ENCODE measurements at places on chromosomes 13 and 19.
A peak's percentile ranks its signal among the peaks of the same experiment; 100 is the strongest.

DNA sequence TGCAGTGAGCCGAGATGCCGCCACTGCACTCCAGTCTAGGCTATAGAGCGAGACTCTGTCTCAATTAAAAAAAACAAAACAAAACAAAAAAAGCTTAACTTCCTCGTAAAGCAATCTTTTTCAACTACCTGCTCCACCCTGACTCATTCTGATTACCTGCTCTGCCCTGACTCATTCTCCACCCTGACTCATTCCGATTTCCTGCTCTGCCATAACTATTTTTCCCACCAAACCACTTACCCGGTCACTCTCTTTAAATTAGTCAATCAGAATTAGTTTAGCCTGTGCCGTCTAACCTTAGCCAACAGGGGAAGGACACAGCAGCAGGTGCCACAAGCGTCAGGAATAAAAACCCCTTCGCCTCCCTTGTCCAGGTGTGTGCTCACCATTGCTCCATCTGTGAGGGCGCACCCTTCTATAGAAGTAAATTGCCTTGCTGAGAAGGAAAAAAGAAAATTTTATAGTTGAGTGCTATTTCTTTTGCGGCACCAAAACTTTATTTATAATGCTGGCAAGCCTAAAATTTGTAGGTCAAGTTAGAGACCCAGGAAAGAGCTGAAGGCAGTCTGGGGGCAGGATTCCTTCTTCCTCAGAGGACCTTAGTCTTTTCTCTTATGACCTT, 1.7 kb upstream of the IFT88 start:
- peak; percentile 40 for DNase-seq

GRCh38 chr13:70391678-70392077, 283.4 kb upstream of the KLHL1 start:
- peak; percentile 67 for DNase-seq

GRCh38 chr19:39864118-39864517, 17.9 kb upstream of the FBL start:
- DNase-seq = no peak

- no peak for DNase-seq
These were observed 2.4 kb downstream of the ZNF85 start for GRCh38 chr19:20925481-20925880.

GRCh38 chr13:75660694-75661093, 24.6 kb downstream of the LMO7 start:
- DNase-seq = no peak

GRCh38 chr19:51480590-51480989, 2.3 kb downstream of the CEACAM18 start:
- DNase-seq = peak; percentile 57

DNA sequence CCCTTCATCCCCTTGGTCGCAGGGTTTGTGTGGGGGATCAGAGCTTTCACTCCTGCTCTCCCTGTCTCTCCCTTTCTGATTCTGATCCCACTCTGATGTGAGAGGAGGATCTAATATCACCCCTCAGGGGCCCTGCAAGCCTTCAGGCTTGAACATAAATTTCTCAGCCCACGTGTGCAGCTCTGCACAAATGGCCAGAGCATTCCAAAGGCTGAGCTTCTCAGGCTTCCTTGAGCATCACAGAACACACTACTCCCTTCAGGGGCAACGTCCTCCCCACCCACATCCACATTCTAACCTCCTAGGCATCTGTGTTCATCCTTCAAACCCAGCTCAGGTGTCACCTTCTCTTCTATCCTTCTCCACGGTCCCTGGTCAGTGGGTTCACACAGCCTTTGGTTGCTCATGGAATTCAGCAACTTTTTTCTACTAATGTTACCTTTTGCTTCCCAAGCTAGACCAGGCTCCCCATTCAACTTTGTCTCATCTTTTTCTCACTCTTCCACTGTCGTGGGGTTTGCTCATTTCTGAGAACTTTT, 24.4 kb upstream of the DOCK9 start:
- DNase-seq = no peak

- peak; percentile 41 for DNase-seq
These were observed 14.2 kb downstream of the ONECUT3 start for GRCh38 chr19:1767464-1767933.

GRCh38 chr13:27921421-27921960, 1.7 kb downstream of the PDX1 start:
- DNase-seq = no peak

- peak; percentile 46 for DNase-seq
These were observed 147.5 kb upstream of the SOX21 start for GRCh38 chr13:94859811-94860210.

DNA sequence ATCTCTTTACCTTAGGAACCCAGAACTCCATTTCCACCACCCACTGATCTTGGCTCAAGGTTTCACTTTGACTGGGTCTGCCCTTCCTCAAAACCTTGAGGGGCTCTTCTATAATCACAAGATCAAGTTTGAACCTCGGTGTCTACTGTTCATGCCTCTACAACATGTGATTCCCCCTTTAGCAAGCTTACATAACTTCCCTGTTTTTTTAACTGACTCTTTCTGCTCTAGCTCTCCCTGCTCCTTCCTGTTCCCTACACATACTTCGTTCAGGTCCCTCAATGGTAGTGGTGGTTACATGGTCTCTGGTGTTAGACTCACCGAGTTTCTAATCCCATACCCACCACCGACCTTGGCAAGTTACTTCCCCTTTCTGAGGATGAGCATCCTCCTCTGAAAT, 26.7 kb downstream of the CEACAM8 start:
- no peak for DNase-seq

- no peak for DNase-seq
These were observed 83.6 kb downstream of the DCT start for GRCh38 chr13:94395860-94396259.

DNA sequence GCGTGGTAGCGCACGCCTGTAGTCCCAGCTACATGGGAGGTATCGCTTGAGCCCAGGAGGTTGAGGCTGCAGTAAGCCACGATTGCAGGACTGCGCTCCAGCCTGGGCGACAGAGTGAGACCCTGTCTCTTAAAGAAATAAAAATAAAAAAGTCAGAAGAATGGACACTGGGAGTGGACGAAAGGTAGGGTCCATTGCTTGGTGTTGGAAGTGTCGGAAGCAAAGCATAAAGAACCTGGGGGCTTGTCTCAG, 392 bp upstream of the ARHGAP33 start:
- DNase-seq = no peak

- no peak for DNase-seq
These were observed 61.6 kb upstream of the MED4 start for GRCh38 chr13:48156466-48156865.

DNA sequence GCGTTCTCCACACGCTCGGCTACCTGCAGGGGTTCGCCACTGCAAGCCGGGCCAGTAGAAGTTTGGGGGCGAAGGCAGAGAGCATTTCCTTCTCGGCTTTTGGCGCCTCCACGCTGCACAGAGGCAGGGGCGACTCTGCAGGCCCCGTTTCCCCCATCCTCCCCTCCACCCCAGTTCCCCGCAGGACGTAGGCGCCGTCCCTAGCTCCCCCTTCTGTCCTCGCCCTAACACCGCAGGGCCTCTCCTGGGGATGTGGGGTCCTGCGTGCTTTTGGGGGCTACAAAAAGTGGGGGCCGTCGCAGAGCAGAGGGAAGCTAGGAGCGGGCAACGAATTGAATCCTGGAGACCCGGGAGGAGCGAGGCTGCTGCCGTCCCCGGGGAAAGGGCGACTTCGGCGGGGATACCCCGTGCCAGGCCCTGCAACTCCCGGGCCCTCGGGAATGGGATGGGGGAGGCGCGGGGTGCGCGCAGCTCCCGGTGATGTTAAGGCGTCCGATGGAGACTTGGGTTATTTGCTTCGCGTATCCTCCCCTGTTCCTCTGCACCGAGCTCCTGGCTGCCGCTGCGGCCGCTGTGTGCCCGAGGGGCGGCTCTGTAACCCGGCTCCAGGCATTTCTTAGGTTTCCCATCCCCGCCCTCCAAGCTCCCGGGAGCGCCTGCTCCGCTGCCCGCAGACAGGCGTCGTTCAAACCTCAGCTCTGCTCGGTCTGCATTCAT, 255.9 kb upstream of the SOX21 start:
- DNase-seq = no peak

- no peak for DNase-seq
These were observed 29.6 kb downstream of the KLF5 start for GRCh38 chr13:73088332-73088935.

GRCh38 chr19:43594710-43595604, 977 bp downstream of the IRGQ start:
- DNase-seq = peak; percentile 70

DNA sequence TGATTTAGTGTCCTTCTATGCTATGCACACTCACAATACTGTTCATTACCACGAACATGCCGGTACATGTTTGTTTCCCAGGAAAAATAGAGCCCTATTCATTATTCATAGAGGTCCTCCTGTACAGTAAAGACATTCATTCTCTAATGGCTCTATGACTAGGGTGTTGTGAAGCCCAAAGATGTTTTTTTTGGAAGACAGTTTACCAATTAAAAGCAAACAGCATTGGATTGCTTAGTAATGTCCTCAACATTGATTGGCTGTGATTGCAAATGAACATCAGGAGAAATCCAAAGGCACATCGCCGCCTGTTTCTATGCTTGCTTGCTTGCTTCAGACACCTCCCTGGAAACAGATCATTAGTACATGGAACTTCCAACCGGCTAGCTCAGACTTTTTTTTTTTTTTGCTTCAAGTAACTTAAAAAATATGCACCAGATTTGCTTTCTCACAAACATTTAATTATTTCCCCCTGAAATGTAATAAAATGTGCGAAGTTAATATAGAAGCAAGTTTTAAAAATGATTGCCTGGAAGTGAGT, 8.8 kb upstream of the GPC6 start:
- DNase-seq = no peak

DNA sequence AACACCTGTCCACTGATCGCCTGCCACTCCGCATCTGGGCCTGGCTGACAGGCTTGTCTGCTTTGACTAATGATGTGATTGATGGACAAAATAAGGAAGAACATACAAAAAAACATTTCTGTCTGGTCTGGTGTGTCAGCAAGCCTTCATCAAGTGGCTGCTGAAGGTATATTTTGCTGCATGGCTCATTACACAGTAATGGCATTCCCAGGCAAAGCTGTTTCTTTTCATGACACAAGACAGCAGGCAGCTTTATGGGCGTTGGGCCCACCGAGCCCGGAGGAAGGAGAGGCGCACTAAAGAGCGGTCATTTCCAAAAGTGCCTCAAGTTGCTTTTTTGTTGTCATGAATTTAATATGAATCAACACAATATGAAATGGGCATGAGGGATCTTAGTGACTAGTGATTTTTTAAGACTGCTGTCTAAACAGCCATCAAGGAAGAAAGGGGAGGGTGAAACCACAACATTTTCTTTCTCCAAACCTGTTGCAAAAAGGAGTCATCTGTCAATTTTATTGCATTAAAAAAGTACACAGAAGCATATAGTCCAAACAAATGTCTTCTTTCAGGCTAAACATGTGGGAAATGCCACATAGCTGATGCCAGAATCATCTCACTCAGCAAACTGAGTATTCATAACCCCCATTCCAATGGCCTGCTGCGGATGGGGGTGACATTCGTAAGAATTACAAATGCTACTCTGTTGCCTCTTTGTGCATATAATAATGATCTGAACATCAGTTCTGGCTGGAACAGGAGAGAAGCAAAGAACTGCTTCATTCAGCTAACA, 476.6 kb downstream of the ZNF536 start:
- DNase-seq = no peak

- DNase-seq = no peak
These were observed 102.5 kb downstream of the FLT1 start for GRCh38 chr13:28392428-28392827.

GRCh38 chr13:97002581-97002980, 8.3 kb upstream of the OXGR1 start:
- DNase-seq = no peak

DNA sequence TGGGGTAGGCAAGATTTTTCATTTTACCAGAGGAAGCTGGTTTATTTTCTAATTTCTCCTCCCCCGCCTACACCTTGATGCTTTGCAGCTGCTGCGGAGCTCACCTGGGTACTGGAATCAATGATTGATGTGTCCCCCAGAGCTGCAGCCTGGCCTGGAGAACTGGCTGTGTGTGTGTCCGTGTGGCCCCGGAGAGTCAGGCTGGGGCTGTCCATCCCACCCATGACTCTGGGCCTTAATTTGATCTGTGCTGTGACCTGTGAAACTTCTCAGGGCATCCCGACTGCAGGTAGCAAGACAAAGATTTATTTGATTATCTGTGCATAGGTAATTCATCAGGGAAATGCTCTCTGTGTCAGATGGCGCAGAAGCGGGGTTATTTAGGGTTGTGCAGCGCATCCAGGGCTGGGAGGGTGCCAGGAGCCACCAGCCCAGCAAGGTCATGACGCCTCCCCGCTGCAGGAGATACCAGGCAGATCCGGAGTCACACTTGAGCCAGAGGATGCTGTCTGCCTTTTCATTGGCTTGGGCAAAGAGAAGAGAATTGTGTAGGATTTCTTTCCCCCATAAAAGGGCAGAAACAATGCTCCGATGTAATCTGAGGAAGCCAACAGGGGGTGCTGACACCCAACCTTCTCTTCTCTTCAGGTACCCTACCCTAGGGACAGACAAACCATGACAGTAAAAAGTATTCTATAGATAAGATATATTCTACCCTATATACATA, 346.6 kb downstream of the TSHZ3 start:
- no peak for DNase-seq

- DNase-seq = no peak
These were observed 7.8 kb downstream of the ZSCAN5B start for GRCh38 chr19:56189785-56190184.

DNA sequence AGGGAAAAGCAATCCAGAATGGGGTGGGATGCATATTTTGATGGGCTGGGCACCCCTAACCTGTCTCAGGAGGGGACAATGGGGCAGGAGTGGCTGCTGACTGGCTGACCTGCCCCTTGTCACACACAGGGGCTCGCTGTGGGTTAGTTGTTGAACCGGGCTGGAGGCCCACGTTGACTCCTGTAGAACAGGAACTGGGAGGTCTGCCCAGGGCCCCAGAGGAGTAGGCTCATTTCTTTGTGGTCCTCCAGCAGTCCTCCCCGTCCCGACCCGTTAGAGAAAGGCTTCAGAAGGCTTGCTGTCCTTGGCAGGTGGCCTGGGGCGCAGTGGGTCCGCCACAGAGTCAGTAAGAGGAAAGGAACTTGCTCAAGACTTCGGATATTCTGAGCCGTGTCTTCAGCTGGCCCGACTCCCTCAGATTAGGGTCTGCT, 70.1 kb downstream of the COL4A1 start:
- no peak for DNase-seq

DNA sequence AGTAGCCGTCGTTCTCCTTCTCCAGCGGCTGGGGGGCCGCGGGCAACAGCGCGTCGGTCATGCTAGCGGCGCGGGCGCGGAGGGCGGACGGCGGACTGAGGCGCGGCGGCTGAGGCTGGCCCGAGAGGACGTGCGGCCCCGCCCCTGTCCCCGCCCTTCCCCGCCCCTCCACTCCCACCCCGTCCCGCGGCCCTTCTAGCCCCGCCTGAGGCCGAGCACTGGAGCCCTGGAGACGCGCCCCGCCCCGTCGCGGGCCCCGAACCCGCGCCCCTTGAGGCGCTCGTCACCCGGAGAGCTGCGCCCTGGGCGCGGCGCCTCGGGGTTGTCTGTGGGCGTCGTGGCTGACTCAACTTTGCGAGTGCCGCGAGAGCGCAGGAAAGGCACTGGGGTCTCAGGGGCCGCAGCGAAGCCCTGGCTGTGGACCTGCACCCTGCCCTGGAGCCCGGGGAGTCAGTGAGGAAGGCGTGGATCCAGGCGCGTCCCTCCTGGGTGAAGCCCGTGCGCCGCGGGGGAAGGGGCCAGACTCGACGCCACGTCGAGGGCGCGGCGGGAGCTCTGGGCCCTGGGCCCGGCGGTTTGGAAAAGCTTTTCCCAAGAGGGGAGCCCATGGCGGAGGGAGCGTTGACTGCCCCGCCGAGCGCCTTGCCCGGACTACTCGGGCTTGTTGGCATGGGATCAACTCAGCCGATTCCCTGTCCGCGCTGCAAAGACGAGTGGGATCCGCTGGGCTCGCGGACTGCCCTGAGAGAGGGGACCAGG, at the start of gene RHPN2:
Gene RHPN2, minus strand, starts transcription at position 97 of the 759 bp plus-strand sequence. Its CDS starts 36 bp downstream, at position 61.
- DNase-seq = peak; percentile 66

Measured in PC-3 (cell line).